ENCODE measurements at places on chromosomes 16 and 17.

DNA sequence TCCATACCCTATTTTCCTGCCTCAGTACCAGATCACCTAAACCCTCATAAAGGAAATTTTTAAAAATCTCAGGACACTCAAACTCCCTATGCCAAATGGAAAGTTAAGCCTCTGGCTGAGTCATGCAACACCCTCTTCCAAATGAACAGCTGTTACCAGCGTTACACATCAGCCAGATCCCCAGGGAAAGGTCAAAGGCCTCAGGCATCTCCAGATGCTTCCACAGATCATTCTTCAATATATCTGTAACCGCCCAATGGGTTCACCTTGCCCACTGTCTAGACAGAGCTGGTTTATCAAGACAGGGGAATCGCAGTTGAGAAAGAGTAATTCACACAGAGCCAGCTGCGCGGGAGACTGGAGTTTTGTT is 29.1 kb upstream of the SHCBP1 start:
- H3K36me3 ChIP-seq = no peaks in the 10 kb centered on the region
- no peak for DNase-seq
- no peaks in the 10 kb centered on the region for H3K4me1 ChIP-seq
- H3K27me3 ChIP-seq = no peaks in the 10 kb centered on the region

DNA sequence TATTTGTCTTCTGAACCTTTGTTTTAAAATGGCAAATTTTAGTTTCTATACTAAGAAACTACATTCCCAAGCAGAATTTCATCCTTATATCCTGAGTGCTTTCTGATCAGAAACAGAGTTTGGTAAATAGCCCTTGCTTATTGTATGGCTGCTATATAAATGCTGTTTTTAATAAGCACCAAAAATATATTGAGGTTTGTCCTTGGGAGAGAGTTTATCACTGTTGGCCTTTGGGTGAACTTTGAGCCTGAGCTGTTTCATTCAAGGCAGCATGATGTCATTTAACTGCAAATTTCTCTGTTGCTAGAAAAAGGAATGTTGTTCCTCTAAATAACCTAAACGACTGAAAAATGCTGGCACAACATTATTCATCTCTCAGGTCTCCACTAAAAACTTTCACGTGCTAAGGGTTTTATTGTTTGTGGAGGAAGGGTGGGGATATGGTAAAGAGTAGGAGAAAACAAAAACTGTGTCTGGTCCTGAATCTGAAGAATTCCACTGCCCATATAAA is 334.3 kb upstream of the TBX2 start:
- no peaks in the 10 kb centered on the region for H3K27me3 ChIP-seq
- H3K4me1 ChIP-seq = peaks cover 5% of the 10 kb centered on the region
- H3K4me3 ChIP-seq = no peak overlapping the region

- H3K4me1 ChIP-seq = no peaks in the 10 kb centered on the region
- no peaks in the 10 kb centered on the region for H3K36me3 ChIP-seq
- H3K4me3 ChIP-seq = no peak overlapping the region
- H3K27me3 ChIP-seq = no peaks in the 10 kb centered on the region
These were observed 63.2 kb downstream of the CLEC19A start for GRCh38 chr16:19348578-19349315.

- DNase-seq = no peak
- H3K36me3 ChIP-seq = no peaks in the 10 kb centered on the region
- no peaks in the 10 kb centered on the region for H3K4me1 ChIP-seq
- H3K27me3 ChIP-seq = no peaks in the 10 kb centered on the region
- peak overlapping the region; percentile 76 for H3K4me3 ChIP-seq
- H3K27ac ChIP-seq = peak overlapping the region; percentile 87
These were observed 504 bp downstream of the ERN1 start for GRCh38 chr17:64129515-64129764.

DNA sequence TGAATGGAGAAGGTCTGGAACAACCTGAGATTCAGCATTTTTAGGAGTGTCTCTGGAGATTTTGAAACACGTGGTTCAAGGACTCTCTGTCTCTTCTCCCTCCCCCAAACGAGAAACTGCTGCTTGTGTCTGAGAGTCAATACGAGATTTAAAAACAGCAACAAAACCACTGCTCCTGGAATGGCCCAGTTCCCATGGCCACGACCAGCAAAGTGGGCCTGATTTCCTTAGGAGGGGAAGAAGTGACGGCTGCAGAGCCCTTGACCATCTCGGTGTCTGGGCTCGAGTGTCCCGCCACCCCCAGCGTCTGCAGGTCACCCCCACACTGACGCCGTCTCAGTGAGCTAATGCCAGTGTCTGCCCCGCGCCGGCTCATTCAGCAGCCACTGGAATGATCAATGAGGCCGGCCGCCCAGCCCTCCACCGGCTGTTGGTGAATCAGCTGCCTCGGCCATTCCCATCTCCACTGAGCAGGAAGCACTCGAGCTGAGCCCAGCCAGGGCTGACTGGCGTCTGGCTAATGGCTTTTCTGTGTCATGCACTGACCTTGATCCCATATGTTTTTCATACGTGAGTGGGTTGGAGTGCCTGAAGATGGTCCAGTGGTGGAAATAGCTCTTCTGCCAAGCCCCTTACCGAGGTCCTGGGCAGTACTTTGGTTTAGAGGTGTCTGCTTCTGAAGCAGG is 151.8 kb downstream of the PITPNC1 start:
- H3K4me3 ChIP-seq = no peak overlapping the region
- H3K4me1 ChIP-seq = peaks cover 15% of the 10 kb centered on the region
- H3K27me3 ChIP-seq = no peaks in the 10 kb centered on the region
- peak; percentile 90 for DNase-seq
- peak overlapping the region; percentile 34 for H3K27ac ChIP-seq

DNA sequence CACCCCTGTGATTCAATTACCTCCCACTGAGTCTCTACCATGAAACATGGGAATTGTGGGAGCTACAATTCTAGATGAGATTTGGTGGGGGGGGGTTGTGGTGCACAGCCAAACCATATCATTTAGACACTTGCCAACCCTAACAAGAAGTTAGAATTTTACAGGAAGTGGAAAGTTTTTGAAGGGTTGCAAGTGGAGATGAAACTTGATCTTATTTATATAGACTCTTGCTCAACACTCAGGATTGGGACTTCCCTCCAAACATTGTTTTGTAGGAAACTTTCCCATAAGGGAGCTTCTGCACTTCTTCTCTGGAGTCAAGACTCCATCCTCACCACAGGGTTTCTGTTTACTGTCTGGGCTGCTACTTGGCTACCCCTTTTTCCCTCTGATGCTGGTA is 266.7 kb upstream of the CDH11 start:
- no peak for DNase-seq
- no peaks in the 10 kb centered on the region for H3K36me3 ChIP-seq
- no peaks in the 10 kb centered on the region for H3K4me1 ChIP-seq
- H3K27ac ChIP-seq = no peak overlapping the region

DNA sequence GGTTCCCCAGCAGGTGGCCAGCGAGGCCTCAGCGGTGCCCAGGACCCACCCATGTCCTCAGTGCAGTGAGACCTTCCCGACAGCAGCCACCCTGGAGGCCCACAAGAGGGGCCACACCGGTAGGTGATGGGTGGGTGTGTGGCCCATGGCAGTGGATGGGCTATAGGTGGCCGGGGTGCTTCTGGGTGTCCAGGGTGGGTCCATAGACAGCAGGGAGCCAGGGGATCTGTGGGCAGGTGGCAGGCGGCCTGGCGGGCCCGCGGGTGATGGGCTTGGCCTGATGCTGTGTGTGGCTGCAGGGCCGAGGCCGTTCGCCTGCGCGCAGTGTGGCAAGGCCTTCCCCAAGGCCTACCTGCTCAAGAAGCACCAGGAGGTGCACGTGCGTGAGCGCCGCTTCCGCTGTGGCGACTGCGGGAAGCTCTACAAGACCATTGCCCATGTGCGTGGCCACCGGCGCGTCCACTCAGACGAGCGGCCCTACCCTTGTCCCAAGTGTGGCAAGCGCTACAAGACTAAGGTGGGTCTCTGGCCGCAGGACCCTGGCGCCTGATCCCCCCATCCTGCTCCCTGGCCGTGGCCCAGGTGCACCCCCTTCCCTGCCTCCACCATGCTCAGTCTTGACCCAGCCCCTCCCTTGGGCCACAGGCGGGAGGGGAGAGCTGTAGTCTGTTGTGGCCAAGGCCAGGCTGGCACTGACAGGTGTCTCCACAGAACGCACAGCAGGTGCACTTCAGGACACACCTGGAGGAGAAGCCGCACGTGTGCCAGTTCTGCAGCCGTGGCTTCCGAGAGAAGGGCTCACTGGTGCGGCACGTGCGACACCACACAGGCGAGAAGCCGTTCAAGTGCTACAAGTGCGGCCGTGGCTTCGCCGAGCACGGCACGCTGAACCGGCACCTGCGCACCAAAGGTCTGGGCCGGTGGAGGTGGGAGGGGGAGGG is 2.1 kb upstream of the DNASE1L2 start:
- H3K36me3 ChIP-seq = peaks cover 14% of the 10 kb centered on the region
- H3K27ac ChIP-seq = no peak overlapping the region
- H3K4me1 ChIP-seq = no peaks in the 10 kb centered on the region
- no peak overlapping the region for H3K4me3 ChIP-seq
- DNase-seq = no peak

DNA sequence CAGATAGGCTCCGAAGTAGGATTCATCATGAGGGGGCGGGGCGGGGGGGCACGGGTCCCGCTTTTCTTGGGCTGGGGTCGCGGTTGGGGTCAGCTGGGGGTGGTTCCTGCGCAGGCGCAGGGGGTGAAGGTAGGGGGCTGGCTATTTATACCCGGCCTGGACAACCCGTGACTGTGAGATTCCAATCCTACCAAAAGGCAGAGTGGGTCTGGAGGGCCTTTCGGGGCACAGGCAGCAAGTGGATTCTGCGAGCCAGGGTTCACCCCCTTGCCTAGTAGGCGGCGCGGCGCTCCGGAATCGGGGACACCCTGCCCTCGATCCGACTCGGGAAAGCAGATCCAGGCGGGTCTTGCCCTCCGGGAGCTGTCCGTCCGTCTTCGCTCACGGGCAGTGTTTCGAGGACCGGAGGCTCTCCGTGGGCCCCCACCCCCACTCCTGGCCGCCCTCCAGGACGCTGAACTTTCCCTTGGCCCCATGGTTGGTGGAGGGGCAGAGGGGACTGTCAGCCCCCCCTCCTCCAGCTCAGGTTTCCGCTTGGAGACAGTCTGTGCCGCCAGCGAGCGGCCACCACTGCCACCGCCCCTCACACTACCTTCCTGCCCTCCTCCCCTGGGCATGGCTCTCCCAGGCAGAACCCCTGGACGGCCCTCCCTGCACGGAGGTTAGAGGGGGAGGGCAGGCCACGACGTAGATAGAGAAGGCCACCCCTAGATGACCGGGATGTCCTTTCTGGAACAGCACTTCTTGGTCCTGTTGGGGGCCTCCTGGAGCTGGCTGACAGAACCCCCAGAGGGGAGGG is 634 bp downstream of the SLC2A4 start:
- H3K36me3 ChIP-seq = no peaks in the 10 kb centered on the region
- H3K27me3 ChIP-seq = no peaks in the 10 kb centered on the region
- no peaks in the 10 kb centered on the region for H3K4me1 ChIP-seq
- no peak overlapping the region for H3K4me3 ChIP-seq
- DNase-seq = peak; percentile 87
- H3K27ac ChIP-seq = no peak overlapping the region

DNA sequence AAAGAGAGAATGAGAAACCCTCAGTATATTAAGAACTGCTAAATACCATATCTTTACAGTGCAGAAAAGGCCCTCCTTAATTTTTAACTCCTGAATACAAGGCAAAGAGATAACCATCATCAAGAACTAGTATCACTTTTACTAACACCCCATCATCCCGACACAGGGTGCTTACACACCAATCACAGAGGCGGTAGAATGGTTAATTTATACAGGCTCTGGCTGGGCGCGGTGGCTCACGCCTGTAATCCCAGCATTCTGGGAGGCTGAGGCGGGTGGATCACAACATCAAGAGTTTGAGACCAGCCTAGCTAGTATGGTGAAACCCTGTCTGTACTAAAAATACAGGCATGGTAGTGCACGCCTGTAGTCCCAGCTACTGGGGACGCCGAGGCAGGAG is 4.2 kb downstream of the PSMD12 start:
- H3K27ac ChIP-seq = no peak overlapping the region
- H3K4me3 ChIP-seq = no peak overlapping the region
- H3K4me1 ChIP-seq = peaks cover 4% of the 10 kb centered on the region
- no peaks in the 10 kb centered on the region for H3K27me3 ChIP-seq

- no peaks in the 10 kb centered on the region for H3K36me3 ChIP-seq
- no peaks in the 10 kb centered on the region for H3K27me3 ChIP-seq
- H3K4me1 ChIP-seq = no peaks in the 10 kb centered on the region
- no peak overlapping the region for H3K27ac ChIP-seq
These were observed 52.6 kb downstream of the COX10 start for GRCh38 chr17:14121952-14122351.

- no peaks in the 10 kb centered on the region for H3K27me3 ChIP-seq
- H3K36me3 ChIP-seq = no peaks in the 10 kb centered on the region
- DNase-seq = no peak
- peaks cover 22% of the 10 kb centered on the region for H3K4me1 ChIP-seq
These were observed 5.2 kb upstream of the KCNH6 start for GRCh38 chr17:63517825-63518534.

DNA sequence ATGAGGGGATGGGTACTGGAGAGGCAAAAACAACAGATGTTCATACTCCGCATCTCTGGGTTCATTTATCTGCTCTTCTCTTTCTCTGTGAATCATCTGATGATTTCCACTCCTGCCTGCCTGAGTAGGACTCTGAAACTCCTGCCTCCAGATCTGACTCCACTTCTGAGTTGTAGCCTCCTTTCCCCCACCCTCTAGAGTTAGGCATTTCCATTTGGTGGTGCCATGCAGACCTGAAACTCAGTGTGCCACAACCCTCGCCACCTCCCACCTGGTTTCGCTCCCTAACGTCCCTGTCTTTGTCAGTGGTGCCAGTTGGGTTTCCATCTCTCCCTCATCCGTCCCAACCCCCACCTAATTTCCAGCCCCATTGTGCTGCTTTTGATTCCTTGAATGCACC is 126.2 kb downstream of the PRKCB start:
- no peaks in the 10 kb centered on the region for H3K36me3 ChIP-seq
- no peak overlapping the region for H3K4me3 ChIP-seq
- H3K4me1 ChIP-seq = no peaks in the 10 kb centered on the region
- H3K27ac ChIP-seq = no peak overlapping the region
- no peak for DNase-seq
- H3K27me3 ChIP-seq = no peaks in the 10 kb centered on the region

DNA sequence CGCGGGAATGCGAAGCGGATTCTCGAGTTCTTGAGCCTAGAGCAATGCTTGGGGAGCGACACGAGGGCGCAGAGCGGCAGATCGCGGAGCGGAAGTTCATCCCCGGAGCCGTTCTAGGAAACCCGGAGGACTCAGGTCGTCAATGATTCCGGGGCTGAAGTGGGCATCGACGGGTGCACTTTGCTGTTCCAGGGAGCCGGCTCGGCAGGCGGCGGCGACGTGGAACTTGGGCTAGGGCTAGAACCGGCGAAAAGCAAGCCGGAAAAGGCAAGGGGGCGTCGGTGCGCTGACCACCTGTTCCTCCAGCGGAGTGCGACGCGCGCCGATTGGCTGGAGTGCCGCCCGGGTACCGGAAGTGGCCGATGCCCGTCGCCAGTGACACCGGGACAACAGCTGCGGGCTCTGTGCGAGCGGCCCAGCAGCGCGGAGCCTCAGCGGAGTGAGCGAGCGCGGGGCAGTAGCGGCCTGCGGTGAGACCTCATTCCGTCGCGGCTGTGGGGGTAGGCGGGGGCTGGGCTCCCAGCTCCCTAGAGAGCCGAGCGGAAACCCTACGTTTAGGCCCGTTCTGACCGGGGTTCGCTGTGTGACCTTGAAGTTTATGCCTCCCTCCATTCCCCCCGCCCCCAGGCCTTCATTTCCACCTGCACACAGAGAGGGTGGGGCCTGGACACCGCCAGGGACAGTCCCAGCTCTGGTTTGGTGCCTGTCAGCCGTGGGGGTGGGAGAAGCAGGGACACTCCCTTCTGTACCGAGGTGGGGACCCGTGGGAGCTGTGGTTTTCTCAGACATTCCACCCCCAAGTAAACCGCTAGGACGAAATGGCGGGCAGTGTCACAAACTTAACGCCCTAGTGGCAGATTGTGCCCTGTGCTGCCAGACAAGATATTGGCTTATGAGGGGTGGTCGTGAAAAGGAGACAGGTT is at the start of gene ZFP3:
ZFP3 (plus strand) TSS at position 362 of the 923 bp plus-strand sequence. CDS start 13,038 bp downstream, outside the sequence.
- H3K27ac ChIP-seq = peak within 1 kb of the TSS; percentile 82
- H3K4me3 ChIP-seq = peak within 1 kb of the TSS; percentile 89
- H3K27me3 ChIP-seq = no peaks in the 10 kb centered on the region

Data from kidney (tissue), 22 donors.